HFFc6 (cell line): ENCODE measurements at places on chromosomes 5 and 9. TPM values are rescaled to one million over a fixed set of nuclear protein-coding genes. Genes with fewer than 3 reads are reported as not detected.
A peak's percentile ranks its signal among the peaks of the same experiment; 100 is the strongest.

GRCh38 chr5:179337796-179338676 lies 7.2 kb downstream of the ADAMTS2 start:
- DNase-seq: no peak

GRCh38 chr9:27414220-27414761 lies 109.8 kb upstream of the IFNK start:
- no peak for DNase-seq

- DNase-seq: no peak
These were observed 48.1 kb downstream of the DIAPH1 start for GRCh38 chr5:141570655-141571054.

GRCh38 chr5:56686337-56687195 lies 128.8 kb upstream of the MAP3K1 start:
- DNase-seq: no peak

- no peak for DNase-seq
These were observed 606 bp downstream of the TBC1D13 start for GRCh38 chr9:128787659-128788058.

- DNase-seq: no peak
These were observed 410.3 kb upstream of the SLC24A2 start for GRCh38 chr9:20199111-20199510.

- no peak for DNase-seq
These were observed 170.8 kb downstream of the MACROH2A1 start for GRCh38 chr5:135228222-135228621.

- no peak for DNase-seq
These were observed 9.4 kb upstream of the REEP5 start for GRCh38 chr5:112931473-112931872.

GRCh38 chr9:90872835-90873294 lies 71.2 kb downstream of the SYK start:
- DNase-seq: no peak

DNA sequence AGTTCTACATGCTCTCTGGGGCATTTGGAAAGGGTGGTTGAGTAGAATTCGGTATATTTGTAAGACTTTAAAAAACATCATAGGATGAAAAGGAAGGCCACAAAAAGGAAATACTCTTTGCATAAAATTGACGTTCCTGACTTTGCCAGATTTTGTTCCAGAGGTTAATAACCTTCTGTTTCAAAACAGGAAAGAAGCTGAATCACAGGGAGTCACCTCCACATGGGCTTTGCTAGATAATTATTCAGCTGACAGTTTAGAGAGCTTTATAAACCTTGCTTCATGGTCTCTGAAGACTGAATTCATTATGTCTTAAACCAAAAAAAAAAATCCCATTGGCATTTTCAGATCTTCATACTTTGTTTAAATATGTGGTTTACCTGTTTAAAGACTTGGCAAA lies 203.7 kb downstream of the SEMA6A start:
- DNase-seq: no peak

GRCh38 chr9:83477571-83477970 lies 60.6 kb downstream of the FRMD3 start:
- peak; percentile 67 for DNase-seq

- DNase-seq: peak; percentile 81
These were observed 43.8 kb downstream of the SLC38A9 start for GRCh38 chr5:55668356-55668755.

GRCh38 chr9:29588361-29588760 lies 2015.1 kb upstream of the C9orf72 start:
- no peak for DNase-seq

DNA sequence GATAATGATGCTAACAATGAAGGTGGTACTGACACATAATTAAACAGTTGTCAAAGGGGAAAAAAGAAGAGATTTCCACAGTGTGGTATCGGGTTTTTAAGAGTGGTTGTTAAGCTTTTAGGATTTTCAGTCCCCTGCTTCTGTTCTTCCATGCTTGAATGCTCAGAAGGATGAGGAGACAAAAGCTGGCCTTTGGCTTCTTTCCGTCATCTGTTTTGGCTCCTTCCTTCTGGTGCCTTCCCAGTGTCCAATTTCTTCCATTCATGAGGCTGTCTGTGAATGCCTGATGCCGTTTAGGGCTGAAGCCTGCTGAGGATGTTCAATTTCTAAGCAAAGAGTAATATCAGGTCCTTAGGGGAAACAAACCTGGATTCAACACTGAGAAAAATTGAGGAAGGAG lies 179.6 kb upstream of the GLRA1 start:
- no peak for DNase-seq

GRCh38 chr9:76605321-76605900 lies 146.4 kb downstream of the GCNT1 start:
- DNase-seq: no peak

DNA sequence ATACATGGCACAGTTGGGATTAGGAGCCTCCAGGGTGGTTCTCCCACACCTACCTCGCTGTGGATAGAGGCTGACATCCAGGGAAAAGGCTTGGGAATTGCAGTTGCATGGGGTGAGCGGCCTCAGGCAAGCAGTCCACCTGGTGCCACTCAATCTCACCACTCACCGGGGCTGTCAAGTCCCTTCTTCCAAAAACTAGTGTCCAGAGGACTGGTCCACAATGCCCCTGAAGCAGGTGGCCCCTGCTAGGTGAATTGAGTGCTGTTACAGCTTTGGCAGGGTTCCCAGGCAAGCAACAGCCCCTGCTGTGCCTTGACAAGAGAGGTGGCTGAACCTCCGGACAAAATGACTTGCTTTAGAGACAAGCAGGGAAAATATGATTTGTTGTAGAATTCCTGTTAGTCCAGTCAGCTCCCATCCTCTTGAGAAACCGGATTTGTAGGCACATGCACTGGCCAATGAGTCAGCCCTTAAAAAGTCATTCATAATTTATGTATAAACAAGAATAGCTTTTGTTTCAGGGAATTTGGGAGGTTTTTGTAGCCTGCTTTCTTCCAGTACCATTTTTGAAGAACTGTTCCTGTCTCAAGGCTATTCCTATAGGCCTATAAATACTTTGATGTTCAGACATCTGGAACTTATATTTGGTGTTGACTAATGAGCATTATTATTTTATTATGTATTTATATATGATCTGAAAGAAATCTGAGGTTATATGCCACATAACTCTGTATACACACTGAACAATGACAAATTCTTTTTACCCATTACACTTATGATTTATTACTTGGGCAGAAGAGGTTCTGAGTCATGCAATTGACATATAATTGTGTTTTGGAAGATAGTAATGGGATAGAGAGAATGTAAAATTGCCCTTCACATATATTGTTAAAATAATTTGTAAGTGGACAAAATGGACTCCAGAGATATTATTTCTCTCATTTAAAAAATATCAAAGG lies 411.1 kb downstream of the ACTL7B start:
- peak; percentile 94 for DNase-seq

DNA sequence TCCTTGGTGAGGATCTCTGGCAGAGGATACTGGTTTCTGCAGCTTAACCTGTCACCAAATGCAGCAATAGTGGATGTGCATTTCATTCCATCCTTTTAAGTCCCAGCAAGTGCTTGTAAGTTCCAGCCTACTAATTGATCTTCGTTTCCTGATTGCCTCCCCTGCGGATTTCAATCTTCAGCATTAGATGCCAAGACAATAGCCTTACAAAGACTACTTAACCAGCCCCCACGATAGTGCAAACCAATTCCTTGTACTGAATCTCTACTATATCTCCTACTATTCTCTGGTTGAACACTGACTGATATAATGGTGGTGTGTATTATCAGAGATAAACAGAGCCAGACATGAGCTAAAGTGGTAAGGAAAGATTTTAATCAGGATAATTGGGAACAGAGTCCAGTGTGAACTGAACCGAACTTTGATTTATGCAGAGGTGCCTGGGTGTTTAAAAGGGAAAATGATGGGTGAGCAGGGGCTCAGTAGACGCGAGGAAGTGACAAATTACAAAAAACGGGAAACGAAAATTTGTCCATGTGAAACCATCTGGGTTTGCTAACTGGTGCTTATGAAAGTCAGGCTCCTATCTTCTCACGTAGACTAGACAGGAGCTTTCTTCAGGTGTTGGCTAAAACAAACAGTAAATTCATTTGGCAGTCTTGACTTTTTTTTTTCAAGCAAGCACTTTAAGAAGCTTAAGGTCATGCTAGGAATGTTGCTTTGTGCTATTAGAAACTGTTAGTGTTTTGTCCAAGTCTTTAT lies 106.9 kb upstream of the ST8SIA4 start:
- DNase-seq: no peak

- no peak for DNase-seq
These were observed 4.4 kb upstream of the ZNF484 start for GRCh38 chr9:92882276-92882675.

DNA sequence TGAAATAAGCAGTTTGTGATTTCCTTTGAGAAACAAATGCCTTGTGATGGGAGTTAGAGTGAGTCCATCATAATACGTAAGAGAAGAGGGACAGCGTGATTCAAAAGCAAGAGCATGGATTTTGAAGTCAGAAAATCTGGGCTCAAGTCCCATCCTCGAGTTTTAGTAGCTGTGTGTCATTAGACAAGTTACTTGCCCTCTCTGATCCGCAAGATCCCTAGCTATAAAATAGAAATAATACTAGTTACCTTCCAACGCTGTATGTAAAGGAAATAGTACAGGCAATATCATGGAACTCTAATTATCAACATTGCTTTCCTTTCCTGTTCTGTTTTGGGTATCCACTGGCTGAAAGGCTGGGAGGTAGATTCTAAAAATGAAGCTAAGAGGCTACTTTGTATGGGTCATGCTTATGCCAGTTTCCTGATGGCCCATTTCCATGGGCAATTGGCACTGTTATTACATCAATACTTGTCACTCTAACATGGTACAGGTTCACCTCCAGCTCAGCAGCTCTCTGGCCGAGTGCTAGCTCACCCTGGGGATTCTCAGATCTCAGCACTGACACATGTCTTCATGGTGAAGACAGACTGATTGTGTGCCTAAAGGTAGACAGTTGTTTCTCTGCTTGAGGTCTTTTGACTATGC lies 241.7 kb upstream of the KLF4 start:
- no peak for DNase-seq

DNA sequence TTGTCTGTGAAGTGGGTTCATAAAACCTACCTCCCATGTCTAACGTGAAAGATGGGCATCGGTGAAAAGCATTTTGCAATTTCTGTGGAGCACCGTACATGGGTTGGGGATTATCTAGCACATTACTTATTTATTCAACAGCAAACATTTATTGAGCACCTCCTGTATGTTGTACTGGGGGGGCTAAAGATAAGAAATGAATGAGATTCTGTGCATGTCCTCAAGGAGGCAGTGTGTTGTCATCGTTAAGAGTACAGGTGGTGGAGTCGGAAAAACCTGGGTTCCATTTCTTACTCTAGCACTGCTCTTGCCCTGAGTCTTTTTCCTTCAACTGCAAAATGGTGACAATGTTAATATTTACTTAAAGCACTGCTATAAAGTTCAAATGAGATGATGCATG lies 30.4 kb upstream of the DENND1A start:
- DNase-seq: no peak

DNA sequence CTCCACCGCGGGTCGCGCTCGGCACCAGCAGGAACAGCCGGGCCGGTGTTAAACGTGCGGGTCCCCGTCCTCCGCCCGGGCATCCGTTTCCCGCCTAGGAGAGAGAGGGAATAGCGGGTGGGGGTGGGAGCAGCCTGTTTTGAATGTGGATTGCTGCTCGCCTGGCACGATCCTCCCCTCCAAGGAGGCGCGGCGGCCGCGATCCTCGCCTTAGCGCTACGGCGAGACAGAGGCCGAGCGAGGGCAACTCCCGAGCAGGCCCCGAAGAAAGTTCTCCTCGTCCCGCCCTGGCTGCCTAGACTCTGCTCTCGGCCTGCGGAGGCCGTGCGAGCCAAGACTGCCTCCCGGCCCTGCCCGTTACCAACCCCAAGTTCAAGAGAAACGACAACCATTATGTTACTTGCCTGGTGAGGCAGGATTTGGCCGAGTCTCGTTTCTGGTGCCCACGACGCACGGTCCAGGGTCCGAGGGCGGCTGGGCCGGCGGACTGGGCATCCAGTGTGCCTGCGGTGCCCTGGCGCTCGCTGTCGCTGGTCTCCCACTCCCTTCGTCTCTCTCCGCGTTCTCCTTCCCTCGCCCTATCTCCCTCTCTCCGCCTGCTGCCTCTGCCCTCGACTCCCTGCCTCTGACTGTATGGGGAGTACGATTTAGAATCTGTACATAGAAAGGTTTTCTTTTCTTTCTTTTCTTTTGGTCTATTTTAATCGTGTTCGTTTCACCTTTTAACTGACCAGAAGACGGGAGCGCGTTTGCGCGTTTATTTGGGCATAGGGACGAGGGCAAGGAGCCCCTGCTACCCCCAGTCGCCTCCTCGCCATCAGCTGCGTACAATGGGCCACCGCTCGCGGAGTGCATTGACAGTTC lies 724 bp downstream of the NR2F1-AS1 start:
- no peak for DNase-seq

DNA sequence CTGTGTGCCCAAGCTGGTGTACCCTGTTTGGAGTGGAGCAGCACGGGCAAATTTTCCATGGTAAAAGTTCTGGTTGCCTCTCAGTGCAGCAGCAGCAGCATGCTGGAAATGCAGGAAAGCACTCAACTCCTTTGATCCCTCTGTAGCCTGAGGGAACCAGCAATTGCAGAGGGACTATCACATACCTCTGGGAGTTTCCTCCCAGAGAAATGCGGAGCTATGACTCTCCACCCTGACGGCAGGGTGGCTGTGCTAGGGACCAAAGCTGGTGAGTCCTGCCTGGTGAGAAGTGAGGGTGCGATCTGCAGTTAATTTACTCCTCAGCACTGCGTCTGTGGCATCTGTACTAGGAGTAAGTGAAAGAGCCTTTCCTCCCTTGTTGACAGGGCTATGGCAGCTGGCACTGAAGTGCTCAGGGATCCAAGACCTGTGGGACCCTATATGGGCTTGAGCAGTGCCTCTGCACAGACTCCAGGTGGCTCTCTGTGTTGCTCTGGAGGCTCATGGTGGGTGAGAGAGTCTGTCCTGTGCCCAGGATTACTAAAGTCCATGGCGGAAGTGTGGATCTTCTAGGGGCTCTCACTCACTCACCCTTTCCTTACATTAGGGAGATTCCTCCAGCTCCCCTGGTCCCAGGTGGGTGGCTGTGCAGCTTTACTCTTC lies 601.2 kb upstream of the TYRP1 start:
- DNase-seq: no peak

DNA sequence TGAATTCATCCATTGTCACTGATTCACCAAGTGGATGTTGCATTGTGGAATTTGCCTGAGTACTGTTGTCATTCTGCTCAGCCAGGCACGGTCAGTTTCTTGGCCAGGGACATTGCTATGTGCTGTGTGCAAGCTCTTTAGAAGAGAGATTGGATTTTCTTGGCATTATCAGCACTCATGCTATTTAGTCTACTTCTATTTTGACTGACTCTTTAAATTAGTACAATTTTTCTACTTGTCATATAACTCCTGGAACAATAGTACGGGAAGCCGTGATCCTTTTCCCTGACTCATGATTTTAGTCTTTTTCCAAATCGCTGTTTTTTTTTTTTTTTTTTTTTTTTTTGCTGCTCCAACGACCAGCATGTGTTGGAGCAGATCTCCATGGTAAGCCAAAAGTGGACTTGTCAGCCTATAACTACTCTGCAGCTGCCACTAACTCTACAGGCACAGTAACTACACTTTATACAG lies 129.7 kb downstream of the CDC42SE2 start:
- no peak for DNase-seq

- DNase-seq: no peak
These were observed 199.8 kb downstream of the MAPKAP1 start for GRCh38 chr9:125507226-125507625.

GRCh38 chr5:148186248-148187003 lies 16.4 kb upstream of the SPINK6 start:
- DNase-seq: no peak

IL4 gene
- total RNA-seq: not detected in 3 replicates

LCN15 gene
- not detected in 3 replicates for total RNA-seq

SARDH gene
- total RNA-seq: 0.40 to 5.1 TPM (median 0.42 TPM) in 3 replicates

CCDC187 gene
- total RNA-seq: not detected in 2 replicates

SLC25A25 gene
- total RNA-seq: 17.1 and 18.7 TPM in 2 replicates

CDH10 gene
- total RNA-seq: 0.30 to 0.71 TPM in 2 of 3 replicates, not detected in the other

C5orf58 gene
- total RNA-seq: not detected in 3 replicates
